ENCODE measurements at places on chromosomes 2 and 18.

DNA sequence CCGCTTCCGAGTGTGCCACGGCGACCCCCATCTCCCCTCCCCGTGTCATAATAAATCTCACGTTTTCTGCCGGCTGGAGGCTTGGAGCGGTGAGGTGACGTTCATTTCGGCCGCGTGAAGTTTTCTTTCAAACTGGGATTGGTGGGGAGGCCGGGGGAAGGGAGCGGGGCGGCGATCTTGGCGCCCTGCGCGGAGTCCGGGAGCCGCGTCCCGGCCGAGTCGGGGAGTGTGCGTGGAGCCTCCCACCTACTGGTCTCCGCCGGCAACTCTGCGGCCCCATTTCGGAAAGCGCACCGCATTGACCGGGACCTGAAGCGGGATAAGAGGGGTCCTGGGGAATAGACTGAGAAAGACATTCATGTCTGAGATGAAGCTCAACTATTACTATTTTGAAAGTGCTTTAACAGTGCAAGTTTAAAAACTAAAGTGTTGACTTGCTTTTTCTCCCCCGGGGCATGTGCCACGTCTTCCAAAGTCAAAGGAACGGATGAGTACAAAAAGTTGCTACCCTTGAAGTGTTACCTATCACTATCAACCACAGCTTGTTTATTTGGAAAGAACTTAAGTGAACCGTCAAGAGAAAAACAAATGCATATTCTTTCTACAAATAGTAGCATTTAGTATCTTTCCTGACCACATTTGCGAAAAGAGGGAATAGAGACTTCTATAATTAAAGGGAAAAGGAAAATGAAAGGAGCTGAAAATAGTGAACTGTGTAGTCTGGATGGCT, 818 bp upstream of the IKZF2 start:
- DNase-seq = no peak
- peaks cover 41% of the 10 kb centered on the region for H3K4me1 ChIP-seq
- H3K36me3 ChIP-seq = no peaks in the 10 kb centered on the region
- peak overlapping the region; percentile 75 for H3K4me3 ChIP-seq
- H3K27ac ChIP-seq = peak overlapping the region; percentile 96

DNA sequence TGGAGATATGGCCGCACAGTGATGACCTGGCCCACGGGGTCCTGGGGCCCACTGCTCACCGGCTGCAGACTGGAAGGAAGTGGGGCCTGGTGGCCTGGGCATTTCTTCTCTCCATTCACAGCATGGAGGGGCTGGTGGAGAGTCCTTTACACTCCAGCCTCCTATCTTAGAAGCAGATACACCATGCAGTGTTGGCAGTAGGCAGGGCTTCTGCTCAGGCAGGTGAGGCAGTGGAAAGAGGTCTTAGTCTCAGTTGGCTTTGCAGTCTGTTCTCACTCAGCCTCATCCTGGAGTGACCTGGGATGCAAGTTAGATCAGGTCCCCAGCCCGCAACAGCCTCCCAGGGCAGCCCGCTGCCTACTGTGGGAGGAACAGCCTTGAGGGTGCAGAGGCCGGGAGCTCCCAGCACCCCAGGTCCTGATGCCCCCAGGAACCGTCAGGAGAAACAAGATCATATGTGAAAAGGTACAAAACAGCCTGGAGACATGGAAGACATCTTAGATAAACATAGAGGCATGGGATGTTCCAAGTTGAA, 45.8 kb upstream of the OTOS start:
- H3K27ac ChIP-seq = no peak overlapping the region
- DNase-seq = peak; percentile 29
- H3K4me3 ChIP-seq = no peak overlapping the region
- no peaks in the 10 kb centered on the region for H3K36me3 ChIP-seq

DNA sequence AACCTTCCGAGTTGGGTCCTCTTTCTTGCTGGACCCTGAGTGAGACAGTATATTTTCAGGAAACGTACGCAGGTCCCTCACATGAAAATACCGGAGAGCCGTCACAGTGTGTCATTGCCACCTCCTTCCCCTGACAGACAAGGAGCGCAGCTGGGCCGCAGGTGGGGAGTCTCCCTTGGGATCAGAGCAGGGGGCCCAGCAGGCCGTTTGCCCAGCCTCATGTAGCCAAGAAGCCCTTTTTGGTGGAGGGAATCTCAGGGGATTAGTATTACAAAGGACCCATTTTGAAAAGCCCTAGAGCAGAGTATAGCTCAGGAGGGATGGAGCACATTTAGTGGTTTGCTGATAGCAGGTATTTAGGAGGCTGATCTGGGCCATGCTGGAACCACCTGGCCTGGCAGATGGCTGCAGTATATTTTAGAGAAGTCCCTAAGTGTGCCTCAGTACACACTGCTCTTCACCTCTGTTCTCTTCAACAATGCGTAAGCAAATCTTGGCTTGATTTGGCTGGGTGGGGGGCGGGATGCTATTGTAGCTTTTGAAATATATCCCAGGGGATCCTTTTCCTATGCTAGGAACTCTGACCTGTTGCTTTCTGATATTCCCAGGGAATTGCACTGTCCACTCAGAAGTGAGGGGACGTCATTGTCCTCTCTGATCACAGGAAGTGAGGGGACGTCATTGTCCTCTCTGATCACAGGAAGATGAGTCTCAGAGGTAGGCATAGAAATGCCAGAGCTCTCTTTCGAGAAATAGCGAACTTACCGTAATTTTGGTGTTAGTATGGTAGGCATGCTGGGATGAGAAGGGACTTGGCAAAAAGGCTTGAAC, 171.9 kb downstream of the HRH4 start:
- no peaks in the 10 kb centered on the region for H3K36me3 ChIP-seq
- no peak for DNase-seq
- peaks cover 3% of the 10 kb centered on the region for H3K4me1 ChIP-seq

DNA sequence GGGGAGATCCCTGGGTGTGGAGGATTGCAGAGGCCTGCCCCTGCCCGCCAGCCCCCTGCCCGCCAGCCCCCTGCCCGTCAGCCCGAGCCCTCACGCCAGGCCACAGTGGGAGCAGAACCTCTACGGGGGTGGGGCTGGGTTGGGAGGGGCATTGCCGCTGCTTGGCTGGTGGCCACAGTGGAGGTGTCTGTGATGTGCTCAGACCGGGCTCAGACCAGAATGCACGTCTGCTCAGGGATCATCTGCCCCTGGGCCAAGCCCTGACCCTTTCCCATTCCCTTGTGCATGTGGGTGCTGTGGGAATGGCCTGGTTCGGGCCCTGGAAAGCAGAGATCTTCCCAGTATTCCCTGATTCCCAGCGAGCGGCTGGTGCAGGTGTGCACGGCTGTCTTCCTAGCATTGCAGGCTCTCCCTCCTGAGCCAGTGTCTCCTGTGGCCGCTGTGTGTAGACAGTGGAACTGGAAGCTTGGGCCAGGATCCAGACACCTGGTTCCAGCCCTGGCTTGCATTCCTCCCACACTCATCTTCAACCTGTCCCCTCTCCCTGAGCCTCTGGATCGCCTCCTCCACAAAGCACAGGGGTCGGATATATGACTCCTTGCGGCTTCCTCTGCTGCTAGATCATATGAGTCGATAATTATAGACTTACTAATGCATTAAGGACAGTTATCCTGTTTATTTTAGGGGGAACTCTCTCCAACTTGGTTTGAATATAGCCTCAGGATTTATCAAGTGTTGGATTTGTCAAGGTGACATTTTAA, 161.6 kb downstream of the LDLRAD4 start:
- peak overlapping the region; percentile 52 for H3K27ac ChIP-seq
- DNase-seq = no peak
- H3K27me3 ChIP-seq = no peaks in the 10 kb centered on the region
- H3K36me3 ChIP-seq = no peaks in the 10 kb centered on the region

DNA sequence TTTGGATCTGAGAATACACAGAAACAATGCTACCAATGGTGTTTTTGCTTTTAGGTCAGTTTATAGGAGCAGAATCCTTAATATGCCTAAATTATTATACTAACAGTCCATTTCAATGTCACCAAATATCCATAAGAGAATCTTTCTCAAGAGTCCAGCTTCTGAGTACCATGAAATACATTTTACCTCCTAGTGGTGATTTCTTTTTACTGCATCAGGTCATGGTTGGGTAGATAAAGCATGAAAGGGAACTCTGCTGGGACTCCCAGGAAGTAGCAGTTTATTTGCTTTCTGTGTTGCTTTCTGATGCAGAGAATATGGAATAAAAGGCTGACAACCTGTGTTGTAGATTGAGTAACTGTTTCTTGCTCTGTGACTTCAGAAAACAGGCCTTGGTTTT, 115.6 kb downstream of the PPP1R1C start:
- no peaks in the 10 kb centered on the region for H3K4me1 ChIP-seq
- no peak overlapping the region for H3K27ac ChIP-seq
- H3K36me3 ChIP-seq = no peaks in the 10 kb centered on the region

- no peaks in the 10 kb centered on the region for H3K27me3 ChIP-seq
- no peak overlapping the region for H3K27ac ChIP-seq
- peaks cover 26% of the 10 kb centered on the region for H3K4me1 ChIP-seq
- no peak for DNase-seq
- H3K4me3 ChIP-seq = no peak overlapping the region
- H3K36me3 ChIP-seq = peaks cover 47% of the 10 kb centered on the region
Measured at GRCh38 chr2:71133603-71134002, 3.2 kb downstream of the MPHOSPH10 start.

- H3K36me3 ChIP-seq = no peaks in the 10 kb centered on the region
- H3K27ac ChIP-seq = no peak overlapping the region
- no peaks in the 10 kb centered on the region for H3K4me1 ChIP-seq
- DNase-seq = no peak
- H3K4me3 ChIP-seq = no peak overlapping the region
Measured at GRCh38 chr2:66673286-66673685, 238.4 kb downstream of the MEIS1 start.

DNA sequence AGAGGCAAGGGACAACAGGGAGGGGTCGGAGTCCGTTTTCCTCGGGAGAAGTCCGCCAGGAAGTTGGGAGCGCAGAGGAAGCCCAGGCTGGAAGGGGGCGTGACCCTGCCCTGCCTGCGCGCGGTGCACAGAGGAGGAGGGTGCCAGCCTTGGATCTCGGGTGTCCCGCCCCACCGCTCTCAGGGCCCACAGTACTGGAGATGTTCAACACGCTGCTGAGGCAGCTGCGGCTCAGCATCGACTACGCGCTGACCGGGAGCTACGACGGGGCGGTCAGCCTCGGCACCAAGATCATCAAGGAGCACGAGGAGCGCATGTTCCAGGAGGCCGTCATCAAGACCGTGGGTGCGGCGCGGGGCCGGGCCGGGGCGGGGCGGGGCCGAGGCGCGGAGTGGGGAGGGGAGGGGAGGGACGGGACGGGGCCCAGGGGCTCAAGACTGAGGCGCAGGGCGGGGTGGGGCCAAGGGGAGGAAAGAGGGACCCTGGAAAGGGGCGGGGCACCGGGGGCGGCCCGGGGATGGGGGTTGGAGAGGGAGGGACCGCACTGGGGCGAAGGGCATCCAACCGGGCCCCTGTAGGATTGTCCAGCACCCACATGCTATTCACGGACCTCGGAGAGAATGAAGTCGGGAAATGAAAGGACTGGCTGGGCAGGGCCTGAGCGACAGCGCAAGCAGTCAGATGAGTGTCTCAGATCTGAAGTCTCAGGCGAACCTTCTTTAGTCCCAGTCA, 36.6 kb downstream of the POMC start:
- no peak overlapping the region for H3K27ac ChIP-seq
- no peak for DNase-seq
- H3K27me3 ChIP-seq = peaks cover 10% of the 10 kb centered on the region
- peaks cover 17% of the 10 kb centered on the region for H3K4me1 ChIP-seq
- H3K36me3 ChIP-seq = no peaks in the 10 kb centered on the region
- peak overlapping the region; percentile 43 for H3K4me3 ChIP-seq

DNA sequence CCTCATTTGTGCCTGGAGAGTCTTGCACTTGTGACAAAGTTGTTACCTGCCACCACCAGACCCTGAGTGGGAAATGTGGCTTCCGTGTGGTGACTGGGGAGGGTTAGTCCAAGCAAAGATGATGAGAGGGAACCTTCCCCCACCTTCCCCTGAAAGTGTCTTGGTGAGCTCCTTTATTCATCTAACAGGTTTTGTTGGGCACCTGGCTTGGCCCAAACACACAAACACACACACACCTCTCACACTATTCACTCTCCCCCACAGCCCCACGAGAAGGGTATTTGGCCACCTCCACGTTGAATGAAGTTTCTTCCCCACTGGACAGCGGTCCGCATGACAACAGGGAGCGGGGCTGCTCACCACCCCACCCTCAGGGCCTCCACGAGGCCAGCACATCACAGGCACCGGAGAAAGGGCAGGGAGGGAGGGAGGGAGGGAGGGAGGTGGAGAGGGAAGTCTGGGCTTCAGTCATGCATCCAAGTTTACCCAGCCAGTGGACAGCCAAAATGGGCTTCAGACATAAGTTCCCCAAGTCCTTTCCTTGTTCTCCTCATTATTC, 1.4 kb downstream of the CIB4 start:
- DNase-seq = peak; percentile 18
- H3K4me1 ChIP-seq = no peaks in the 10 kb centered on the region
- no peak overlapping the region for H3K4me3 ChIP-seq
- H3K27ac ChIP-seq = no peak overlapping the region
- H3K27me3 ChIP-seq = peaks cover 11% of the 10 kb centered on the region

DNA sequence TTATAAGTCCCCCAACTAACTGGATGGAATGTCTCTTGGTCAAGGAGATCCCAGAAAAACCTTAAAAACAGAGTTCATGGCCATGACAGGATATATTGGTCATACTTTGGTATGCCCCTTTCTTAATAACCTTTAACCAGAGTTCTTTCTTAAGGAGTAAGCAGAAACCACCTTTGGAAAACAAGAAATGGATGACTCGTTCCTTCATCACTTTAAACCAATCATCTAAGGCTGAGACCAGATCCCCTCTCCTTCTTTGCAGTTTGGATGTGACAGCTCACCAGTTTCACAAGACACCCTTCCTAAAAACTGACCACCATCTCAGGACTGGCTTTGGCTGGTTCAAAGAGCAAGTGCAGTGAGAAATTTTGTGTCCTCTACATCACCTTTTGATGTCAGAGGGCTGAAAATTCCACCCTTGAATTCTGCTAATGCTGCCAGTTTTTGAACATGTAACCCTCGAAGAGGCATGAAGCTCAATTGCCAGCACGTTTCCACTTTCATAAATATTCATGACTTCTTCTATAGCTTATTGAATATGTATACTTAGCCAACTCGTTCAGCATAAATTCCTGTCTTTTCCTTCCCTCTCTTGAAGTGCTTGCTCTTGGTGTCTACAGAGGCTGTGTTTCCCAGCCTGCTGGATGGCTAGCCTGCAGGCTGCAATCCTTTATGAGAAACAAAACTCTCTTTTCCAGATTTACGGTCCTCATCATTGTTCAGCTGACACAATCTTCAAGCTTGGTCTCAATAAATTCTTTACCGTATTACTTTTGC, 1323.5 kb upstream of the TMEFF2 start:
- H3K27me3 ChIP-seq = no peaks in the 10 kb centered on the region
- no peaks in the 10 kb centered on the region for H3K4me1 ChIP-seq
- H3K4me3 ChIP-seq = no peak overlapping the region
- H3K27ac ChIP-seq = no peak overlapping the region
